Caki2 (cell line): ENCODE measurements at places on chromosomes 16 and 17. TPM values are rescaled to one million over a fixed set of nuclear protein-coding genes. Genes with fewer than 3 reads are reported as not detected.

KRT33A gene
- not detected in 2 replicates for total RNA-seq

RND2 gene
- 1.2 TPM in 1 of 2 replicates, not detected in the other for total RNA-seq

TMEM106A gene
- 6.7 and 8.7 TPM in 2 replicates for total RNA-seq

CACNG4 gene
- total RNA-seq, result not detected in 2 replicates

ZNF785 gene
- 2.8 and 7.6 TPM in 2 replicates for total RNA-seq

HIGD1B gene
- not detected in 2 replicates for total RNA-seq

GCSH gene
- 84.8 and 127 TPM in 2 replicates for total RNA-seq

ENO3 gene
- total RNA-seq, result 4.5 and 21.3 TPM in 2 replicates

NDRG4 gene
- total RNA-seq, result 72.1 and 115 TPM in 2 replicates

MGAT5B gene
- total RNA-seq, result 3.1 and 9.6 TPM in 2 replicates

PRSS27 gene
- total RNA-seq, result 1.1 TPM in 1 of 2 replicates, not detected in the other

EFNB3 gene
- total RNA-seq, result not detected in 2 replicates

KRT14 gene
- total RNA-seq, result not detected in 2 replicates

GP1BA gene
- not detected in 2 replicates for total RNA-seq

CCL4L2 gene
- total RNA-seq, result not detected in 2 replicates

NRN1L gene
- total RNA-seq, result 0.84 and 23.3 TPM in 2 replicates

CCL23 gene
- not detected in 2 replicates for total RNA-seq

KRTAP9-8 gene
- not detected in 2 replicates for total RNA-seq

BCL6B gene
- total RNA-seq, result not detected in 2 replicates

AGRP gene
- not detected in 2 replicates for total RNA-seq

LGALS9B gene
- total RNA-seq, result 0.54 and 0.67 TPM in 2 replicates

DPEP2 gene
- total RNA-seq, result not detected in 2 replicates

VMO1 gene
- not detected in 2 replicates for total RNA-seq

RNF43 gene
- total RNA-seq, result 2.6 and 5.0 TPM in 2 replicates

MYH8 gene
- total RNA-seq, result not detected in 2 replicates

NOD2 gene
- not detected in 2 replicates for total RNA-seq

LDHD gene
- total RNA-seq, result 0.95 and 1.8 TPM in 2 replicates

CRISPLD2 gene
- 0.84 and 5.1 TPM in 2 replicates for total RNA-seq

CBX2 gene
- total RNA-seq, result 14.7 and 18.7 TPM in 2 replicates

MYH3 gene
- 0.03 TPM in 1 of 2 replicates, not detected in the other for total RNA-seq

KRT24 gene
- total RNA-seq, result not detected in 2 replicates

RCVRN gene
- not detected in 2 replicates for total RNA-seq

ATP1B2 gene
- total RNA-seq, result not detected in 2 replicates

CSHL1 gene
- not detected in 2 replicates for total RNA-seq

PRSS22 gene
- total RNA-seq, result not detected in 2 replicates

TBX21 gene
- not detected in 2 replicates for total RNA-seq
